ENCODE measurements at places on chromosomes 6 and 20.
A peak's percentile ranks its signal among the peaks of the same experiment; 100 is the strongest.

DNA sequence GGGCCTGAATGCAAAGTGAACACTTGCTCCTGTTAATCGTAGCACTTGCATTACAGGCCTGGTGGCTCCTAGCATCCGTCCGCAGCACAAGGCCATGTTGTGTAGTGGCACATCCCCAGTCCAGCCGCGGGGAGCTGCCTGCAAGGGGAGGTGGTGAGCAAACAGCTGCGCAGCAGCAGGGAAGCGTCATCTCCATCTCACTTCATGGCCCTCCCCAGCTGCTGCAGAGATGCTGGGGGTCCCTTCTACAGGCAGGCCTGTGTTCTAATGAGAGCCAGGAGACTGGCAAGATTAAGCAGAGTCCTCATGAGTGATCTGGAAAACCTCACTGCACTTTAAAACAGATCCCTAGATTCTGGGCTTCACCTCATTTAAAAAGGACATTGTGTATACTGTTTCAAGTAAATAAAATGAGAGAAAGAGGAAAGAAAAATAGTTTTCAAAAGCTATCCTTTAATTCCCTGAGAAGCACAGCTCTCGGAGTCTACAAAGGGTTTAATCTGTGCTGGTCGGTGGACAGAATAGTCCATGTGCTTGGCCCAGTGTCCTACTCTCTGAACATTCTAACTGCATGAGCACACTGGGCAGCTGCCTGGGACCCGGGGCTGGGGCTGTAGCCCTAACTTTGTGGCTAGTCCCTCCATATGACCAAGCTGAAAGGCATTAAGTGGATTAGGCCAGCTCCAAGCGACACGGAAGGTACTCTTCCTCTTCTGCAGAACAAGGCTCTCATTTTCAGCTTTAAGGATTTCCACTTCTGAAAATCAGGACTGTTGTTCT lies 125.8 kb downstream of the LY86 start:
- DNase-seq: no peak

GRCh38 chr20:35171753-35172433 lies at the start of gene PROCR:
Gene PROCR, plus strand, starts transcription at chr20:35172072. Its CDS starts 83 bp downstream, at chr20:35172155.
- DNase-seq: peak; percentile 91

DNA sequence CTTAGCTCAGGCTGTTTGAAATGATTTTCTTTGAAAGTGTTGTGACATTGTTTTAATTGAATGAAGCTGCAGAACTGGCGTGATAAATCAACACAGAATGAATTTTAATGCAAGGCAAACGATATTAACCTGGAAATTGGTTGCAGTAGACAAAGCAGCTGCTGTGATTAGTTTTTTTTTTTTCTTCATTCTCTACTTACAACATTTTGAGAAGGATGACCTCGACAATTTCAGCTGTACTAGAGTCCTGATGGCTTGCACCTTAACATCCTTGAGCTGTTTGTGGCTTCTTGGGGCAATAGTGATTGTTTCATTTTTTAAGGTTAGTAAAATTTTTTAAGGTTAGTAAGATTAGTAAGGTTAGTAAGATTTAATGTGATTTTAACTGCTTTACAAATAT lies 54.2 kb downstream of the QKI start:
- DNase-seq: no peak

DNA sequence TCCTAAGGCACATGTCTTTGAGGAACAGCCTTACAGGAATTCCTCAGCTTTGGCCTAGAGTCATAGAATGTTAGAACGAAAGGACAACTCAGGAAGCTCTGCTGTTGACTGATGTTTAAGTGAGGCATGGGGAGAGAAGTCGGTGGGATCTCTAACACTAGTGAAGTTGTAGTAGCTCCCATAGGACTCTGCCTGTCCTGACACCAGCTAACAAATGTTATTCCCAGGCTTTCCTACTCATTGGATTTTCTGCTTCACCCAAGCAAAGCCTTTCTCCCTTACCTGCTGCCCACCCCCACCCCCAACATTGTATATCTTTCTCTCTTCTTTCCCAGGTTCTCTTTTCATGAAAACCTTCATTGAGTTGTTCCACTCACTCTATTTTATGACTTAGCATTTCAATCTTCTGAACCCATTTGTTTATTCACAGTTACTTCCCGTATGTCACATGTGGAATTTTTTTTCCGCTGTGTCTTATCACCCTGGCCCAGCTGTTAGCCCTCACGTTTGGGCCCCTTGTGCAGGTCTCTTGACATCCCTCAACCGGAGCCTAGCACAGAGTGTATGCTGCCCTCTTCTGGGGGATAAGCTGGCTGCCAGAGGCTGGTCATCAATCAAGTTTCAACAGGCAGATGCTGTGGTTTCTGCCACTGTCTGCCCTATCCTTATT lies 39.2 kb upstream of the RNF8 start:
- peak; percentile 27 for DNase-seq

DNA sequence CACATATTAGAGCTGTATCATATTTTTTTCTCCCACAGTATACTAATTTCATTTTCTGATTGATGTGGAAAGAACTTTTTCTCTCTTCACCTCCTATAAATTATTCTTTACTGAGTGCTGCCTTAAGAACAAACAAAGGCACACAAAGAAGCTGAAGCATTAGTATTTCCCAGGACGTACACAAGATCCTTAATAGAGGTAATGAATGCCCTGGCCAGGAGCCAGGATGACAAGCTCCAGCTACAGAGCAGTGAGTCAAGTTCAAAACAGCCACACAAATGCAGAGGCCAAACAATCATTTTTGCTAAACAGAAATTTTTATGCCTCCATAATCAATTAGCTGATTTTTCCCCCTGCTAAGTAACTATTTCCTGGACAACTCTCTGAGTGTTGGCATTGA lies 639.6 kb downstream of the EPHA7 start:
- peak; percentile 79 for DNase-seq

DNA sequence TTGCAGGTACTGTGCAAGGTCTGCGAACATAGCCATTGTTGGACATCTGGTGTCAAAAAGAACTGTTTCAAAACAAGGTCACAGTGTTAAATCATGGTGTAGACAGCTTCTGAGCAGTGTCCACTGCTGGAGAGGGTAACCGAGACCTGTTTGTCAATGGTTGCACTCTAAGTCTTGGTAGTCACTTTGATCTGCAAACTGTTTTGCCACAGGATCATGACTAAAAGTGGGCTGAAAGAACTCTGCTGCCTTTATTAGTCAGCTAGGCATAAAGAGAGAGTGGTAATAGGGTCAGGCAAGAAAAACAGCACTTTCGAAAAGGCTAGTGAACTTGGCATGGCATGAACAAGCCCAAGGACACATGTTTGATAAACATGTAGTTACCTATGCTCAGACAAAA lies 552.3 kb upstream of the CITED2 start:
- DNase-seq: peak; percentile 82

GRCh38 chr6:132259070-132259469 lies 142.2 kb downstream of the MOXD1 start:
- peak; percentile 52 for DNase-seq

GRCh38 chr20:24604966-24605665 lies 135.7 kb downstream of the SYNDIG1 start:
- no peak for DNase-seq

DNA sequence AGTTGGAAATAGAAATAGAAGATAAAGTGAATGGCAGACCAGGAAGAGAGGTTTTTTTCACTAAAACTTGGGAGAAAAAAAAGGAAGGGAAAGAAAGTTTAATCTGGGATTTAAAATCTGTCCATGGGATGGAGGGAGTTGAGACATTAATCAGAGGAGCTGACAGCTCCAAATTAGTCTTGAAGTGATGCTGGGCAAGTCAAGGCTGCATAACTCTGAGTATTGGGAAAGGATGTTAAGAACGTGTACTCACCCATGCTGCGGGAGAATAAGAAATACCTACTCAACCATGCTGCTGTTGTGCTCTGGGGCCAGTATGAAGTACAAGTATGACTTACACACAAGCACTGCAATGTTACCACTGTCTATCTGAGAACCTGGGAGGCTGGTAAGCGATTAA lies 47.5 kb downstream of the SNRNP48 start:
- DNase-seq: no peak

- DNase-seq: no peak
Observed at GRCh38 chr6:6351511-6352025, 31.1 kb upstream of the F13A1 start.

DNA sequence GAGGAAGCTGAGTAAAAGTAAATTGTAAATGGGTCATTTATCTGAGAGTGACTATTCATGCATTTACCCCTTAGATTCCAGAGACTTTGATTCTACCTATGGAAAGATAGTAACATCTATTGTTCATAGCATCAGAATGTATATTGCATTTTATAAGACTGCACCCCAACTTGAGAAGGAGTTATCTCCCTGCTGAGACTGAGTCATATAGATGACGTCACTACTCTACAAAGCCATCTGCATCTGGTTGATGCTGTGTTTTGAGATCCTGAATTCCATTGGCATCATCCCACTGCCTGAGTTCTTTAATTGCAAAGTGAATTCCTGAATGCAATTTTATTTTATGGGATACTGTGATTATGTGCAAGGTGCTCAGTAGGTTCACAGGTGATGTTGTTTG lies 444.0 kb upstream of the SLC35B3 start:
- no peak for DNase-seq

DNA sequence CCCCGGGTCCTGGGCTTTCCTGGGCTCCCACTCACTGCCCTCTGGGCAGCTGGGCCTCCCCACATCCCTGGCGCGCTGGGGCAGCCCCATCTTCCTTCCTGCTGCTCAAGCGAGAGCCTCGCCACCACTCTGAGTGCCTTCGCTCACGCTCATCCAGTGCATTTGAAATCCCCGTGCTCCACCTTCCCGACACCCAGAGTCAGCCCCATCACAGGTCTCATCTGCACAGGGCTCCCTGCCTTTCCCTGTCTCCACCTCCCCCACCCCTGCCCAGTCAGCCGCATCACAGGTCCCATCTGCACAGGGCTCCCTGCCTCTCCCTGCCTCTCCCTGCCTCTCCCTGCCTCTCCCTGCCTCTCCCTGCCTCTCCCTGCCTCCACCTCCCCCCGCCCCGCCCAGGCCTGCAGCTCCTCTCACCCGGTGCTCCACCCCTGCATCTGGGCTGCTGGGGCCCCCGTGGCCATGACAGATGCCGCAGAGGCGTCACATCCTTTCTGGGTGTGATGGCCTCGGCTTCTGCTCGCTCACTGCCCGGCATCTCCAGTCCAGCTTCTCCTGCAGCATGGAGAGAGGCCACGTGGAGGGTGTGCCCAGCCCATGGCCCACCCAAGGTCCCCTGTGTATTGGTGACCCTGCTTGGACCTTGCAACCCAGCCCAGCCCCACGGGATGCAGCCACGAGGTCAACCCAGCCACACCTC lies 9.0 kb upstream of the BHLHE23 start:
- DNase-seq: no peak

DNA sequence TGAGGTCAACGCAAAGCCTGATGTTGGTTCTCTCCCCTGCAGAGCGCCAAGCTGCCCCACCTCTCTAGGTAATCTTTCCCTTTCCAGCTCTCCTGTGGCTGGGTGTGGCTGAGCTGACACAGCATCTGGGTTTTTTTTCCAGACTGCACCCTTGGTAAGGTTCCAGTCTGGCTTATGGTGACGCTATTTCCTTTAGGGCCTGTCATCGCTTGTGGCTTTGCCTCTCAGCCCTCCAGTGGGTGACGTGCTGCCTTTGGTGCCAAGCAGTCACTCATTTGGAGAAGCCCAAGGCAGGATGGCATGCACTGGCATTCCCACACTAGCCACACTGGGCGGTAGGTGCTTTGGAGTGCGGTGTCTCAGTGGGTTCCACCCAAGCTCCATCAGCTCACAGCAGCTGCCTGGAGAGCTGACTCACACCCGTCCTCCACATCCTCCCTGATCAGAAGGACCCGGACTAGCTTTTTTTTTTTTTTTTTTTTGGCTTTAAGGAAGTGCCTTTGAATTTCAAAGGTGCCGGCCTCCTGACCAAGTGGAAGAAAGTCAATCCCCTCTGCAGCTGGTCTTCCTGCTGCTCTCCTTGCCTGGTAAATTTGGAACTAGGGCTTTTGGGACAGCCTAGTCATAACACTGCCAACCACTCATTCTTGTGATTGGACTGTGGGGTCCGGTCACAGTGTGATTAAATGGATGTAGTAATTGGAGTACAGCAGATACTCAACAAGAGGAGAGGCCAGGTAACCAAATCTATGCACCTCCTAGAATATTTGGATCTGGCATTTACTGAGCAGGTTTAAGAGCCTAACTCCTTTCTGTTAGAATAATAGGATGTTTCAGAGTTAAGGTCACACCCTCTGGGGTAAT lies 153.6 kb downstream of the CD83 start:
- DNase-seq: peak; percentile 87

Data from astrocyte of the spinal cord (primary cell).